T follicular helper cell (primary cell): ENCODE measurements at places on chromosomes 1 and 21.

DNA sequence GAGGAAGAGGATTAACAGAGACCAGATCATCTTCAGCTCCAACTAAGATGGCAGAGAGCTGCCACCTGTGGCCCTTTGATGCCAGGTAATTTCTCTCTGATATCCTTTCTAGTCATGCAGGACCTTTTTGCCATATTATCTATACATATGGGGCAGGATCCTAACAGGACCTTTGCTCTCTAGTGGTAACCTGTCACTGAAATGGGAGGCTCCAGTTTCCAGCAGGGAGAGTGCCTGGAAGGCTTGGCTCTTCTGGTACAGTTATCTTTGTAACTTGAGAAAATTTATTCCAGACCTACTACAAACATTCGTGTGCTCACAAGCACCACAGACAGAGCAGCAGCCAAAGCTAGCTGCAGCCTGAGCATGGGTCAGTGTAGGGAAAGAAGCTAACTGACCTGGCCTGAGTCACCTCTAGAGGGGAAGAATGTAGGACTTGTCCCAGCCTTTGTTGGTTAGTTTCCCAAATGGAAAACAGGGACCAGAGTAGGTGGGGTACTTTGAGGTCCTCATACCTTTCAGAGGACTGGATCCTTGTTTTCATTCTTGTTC, 86.5 kb upstream of the MACF1 start:
- DNase-seq: no peak

DNA sequence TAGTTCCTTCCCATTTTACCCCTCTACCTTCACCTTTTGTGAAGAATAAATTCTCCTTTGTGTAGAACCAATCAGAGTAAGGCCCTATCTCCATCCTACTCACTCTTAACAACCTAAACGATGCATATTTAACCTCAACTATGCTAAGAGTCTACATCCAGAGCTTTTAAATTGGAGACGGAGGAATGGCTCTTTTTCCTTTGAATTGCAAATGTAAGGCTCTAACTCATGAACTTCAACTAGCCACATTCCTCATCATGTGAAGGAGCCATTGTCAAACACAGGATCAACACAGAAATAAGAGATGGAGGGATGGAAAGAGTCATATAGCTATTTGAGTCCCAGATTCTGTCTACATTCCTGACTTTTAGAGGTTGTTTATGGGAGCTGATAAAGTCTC, 18.2 kb downstream of the DEPDC1 start:
- DNase-seq: no peak

GRCh38 chr1:197799271-197799670, 24.0 kb upstream of the DENND1B start:
- no peak for DNase-seq

GRCh38 chr1:26677306-26678115, 18.3 kb upstream of the ARID1A start:
- DNase-seq: peak; percentile 41

DNA sequence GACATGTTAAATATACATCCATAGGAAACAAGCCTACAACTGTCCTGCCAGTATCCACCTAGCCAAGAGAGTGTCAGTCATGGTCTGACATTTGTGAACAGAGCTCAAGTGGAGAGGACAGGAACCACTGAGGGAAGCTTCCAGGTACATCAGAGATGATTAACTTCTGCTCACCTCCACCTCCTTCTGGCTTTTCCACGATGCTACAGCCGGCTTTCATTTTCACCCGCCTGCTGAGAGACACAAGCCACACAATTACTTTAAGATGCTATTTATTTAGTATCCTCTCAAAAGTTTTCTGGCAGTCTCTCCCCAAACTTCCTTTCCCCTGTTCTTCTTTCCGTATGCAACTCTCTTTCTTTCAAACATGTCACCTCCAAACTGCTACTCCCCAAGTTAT, 2.1 kb downstream of the ETV3 start:
- DNase-seq: no peak

GRCh38 chr1:179761846-179762640, 19.0 kb downstream of the FAM163A start:
- DNase-seq: no peak

GRCh38 chr1:154863315-154864174, 6.5 kb downstream of the KCNN3 start:
- DNase-seq: no peak

DNA sequence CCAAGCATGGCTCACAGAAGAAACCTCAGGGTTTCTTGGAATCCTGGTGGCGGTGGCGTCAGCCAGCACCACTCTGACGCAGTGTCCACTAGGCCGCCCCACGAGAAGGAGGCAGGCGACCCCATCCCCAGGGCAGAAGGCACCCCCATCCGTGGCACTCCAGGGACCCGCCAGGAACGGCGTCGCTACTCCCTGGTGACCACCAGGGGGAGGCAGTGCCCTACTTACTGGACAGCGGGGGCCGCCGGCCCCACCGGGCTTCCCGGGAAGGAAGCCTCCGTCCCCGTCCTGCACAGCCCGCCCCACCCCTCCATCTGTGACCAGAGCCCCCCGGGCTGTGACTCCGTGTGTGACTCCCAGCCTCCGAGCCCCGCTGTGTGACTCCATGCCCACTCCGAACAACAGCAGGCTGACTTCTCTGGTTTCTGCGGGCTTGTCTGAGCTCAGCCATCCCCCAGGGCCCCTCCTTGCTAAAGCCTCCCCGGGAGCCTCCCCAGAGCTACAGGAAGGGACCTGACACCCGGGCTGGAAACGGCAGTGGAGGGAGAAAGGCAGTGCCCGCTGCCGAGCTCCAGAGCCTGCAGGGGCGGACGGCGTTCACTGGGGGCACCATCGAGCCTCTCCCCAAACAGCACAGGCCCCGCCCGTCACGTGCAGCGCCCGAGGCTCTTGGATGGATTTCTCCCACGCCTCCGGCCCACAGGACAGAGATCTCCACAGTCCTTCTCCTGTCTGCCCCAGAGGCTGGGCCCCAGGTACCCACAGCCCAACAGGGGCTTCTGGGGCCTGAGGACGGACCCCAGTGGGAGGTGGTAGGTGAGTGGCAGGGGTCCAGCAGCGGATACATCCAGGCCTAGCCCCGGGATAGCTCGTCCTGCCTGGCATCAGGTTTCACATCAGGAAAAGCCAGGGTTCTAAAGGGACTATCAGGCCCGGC, 21.1 kb downstream of the KIF17 start:
- DNase-seq: peak; percentile 52

DNA sequence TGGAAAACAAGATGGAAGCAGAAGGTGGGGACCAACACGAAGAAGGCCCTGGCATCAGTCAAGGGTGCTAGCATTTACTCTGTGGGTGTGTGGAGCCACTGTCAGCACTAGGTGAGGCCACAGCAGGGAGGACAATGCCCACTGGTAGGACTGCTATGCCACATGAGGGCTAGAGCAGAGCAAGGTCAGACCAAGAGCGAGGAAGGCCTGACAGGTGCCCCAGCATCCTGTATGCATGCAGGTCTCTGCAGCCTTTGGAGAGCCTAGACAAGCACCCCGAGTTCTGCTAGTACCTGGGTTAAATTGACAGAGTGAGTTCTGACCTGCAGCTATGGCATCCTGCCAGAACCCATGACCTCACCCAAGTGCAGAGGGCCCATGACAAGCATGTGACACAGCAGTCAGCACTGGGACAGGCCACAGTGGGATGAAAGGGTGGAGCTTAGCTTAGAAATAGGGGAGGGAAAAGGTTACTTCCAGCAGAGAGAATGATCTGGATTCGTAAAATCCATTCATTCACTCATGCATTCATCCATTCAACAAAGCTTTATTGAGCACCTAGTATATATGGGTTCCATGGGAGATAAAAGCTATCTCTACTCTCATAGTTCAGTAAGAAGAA, 9.0 kb upstream of the CSF1 start:
- no peak for DNase-seq

GRCh38 chr1:236657398-236657797, 28.9 kb upstream of the ACTN2 start:
- DNase-seq: no peak

- no peak for DNase-seq
These were observed 17.4 kb upstream of the GNG12 start for GRCh38 chr1:67850611-67851075.

DNA sequence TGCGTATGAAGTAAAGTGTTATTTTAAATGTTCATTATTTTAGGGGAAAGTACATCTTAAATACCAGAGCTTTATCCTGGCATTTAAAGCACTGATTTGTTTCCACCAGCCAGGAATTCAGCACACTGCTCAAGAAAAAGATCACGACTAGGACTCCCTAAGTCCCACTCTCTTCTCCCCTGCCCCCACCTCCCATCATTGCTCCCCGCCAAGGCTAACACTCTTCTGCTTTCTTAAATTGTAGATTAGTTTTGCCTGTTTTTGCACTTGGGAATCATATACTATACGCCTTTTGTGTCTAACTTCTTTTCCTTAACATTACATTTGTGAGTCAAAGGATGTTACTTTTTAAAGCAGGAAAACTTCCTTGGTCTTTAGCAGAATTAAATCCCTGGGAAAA, 37.5 kb upstream of the C1orf105 start:
- no peak for DNase-seq

DNA sequence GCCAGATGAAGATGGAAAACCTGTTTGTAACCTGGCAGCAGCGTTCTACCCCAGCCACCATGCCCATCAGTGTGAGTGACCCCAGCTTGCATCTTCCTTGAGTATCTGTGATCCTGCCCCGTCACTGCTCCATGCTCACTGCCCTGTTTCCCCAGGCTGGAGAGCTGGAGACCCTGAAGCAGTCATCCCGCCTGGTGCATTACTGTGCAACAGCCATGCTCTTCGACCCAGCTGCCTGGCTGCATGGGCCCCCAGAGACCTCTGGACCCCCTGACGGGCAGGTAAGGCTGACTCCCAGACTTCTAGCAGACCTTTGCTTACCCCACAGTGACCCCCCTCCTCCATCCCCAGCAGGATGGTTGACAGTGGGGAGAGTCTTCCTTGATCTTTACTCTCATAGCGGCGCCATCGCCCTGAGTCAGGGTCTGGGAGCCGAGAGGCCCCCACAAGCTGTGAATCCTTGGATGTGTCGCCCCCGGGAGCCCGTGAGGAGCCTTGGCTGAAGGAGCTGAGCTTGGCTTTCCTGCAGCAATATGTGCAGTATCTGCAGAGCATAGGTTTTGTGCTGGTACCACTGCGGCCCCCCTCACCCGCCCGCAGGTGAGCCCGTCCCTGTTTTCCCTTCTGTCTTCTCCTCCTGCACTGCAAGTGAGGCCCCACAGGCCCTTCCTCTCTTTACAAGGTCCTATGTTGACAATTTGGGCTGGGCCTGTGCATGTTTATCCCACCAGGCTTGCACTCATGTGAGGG, 10.4 kb downstream of the HYI start:
- DNase-seq: no peak

DNA sequence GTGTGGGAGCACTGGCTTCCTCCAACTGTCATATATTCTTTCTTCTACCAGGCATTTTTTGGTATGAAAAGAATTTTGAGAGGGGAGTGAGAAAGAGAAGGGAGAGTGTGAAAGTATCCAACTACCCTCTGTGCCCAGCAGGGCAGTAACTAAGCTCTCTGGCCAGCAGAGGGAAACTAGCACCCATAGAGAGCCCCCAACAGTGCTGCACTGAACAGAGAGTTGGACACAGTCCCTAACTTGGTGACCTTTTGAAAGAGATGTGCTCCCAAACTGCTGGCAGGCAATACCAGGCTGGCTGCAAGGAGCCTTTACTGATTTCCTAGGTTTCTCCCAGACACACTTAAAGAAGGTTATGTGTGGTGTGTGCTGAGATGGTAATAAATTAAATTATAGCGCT, 118.8 kb upstream of the PBX1 start:
- no peak for DNase-seq

- no peak for DNase-seq
These were observed 134.0 kb downstream of the CLEC20A start for GRCh38 chr1:178362747-178363146.

DNA sequence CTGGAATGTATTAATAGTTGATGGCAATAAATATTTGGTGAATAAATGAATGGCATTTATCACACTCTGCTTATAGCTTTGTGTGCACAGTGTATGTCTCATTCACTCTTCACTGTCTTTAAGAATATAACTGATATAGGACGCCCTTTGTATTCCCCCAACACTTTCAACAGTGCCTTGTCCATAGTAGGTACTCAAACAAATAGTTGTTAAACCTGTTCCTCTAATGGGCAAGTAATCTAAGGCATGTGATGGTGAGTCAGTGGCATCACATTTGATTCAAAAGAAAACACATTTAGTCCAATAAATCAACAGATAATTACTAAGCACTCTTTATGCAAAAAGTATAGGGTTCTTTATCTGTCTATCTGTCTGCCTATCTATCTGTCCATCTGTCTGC, 11.2 kb upstream of the RXRG start:
- DNase-seq: no peak

DNA sequence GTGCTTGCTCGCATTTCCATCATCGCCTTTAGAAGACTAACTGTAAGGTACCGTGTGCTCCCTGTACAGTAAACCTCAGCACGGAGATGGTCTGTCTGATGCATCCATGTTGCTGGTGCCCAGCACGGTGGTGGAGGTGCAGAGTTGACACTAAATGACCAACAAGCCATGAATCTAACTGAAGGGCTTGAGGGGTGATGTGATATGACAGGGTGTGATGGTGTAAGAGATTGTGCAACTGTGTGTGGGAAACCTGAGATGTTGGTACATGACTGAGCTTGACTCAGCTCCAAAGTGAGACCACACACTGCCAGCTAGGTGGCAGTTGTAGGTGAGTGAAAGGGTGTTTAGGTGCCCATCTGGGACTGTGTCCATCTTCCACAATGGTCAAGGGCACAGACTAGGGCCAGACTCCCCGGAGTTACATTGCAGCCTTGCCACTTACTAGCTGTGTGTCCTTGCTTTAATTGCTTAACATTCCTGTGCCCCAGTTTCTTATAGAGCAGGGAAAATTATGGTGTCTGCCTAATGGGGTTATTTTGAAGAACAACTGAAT, 21.4 kb downstream of the SLC2A1 start:
- DNase-seq: no peak

DNA sequence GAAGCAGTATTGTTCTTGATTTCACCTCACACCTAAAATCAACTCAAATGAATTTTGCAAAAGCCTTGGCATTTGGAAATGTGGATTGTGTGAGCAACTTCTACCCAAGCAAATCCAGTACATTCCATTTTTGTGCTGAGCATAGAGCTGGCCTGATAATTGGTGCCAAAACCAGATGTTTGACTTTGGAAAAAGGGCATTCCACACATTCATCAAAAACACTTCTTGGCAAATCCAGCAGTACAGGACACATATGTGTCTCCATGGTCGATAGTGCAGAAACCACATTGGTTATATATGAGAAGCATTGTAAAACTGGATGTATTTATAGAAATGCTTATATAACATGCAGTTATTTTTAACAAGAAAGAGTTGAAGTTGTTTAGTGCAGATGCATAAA, 210.4 kb downstream of the KCNK2 start:
- DNase-seq: no peak
